Effector CD8-positive, alpha-beta T cell (primary cell): ENCODE measurements at places on chromosomes 7 and 10.

GRCh38 chr7:24971333-24972165 lies 8.4 kb downstream of the OSBPL3 start:
- DNase-seq, result no peak

- DNase-seq, result no peak
Observed at GRCh38 chr7:143375298-143376034, 5.7 kb upstream of the ZYX start.

DNA sequence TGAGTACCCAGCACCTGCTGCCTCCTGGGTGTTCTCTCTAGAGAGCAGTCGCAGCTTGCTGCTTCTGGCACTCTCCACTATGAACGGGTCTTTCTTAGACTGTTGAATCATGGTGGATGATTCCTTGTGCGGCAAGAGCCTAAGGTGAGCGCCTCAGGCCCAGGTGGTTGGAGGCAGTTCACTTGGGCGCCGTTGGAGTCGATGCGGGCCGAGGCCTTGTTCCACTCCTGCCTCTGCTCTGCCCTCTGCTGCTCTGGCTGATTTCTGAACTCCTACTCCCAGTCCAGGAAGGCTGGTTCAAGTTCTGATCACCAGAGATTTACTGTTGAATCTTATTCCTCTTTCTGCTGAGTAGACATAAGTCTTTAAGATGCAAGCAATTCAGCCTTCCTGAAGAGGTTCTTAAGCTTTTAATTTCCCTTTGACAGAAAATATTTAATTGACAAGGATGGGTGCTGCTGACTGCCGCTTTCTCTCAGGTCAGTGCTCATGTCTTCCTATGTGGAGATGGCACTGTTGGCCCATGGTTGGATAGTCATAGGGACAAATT lies 10.4 kb downstream of the YKT6 start:
- DNase-seq, result no peak

- no peak for DNase-seq
Observed at GRCh38 chr7:128116740-128117139, 85.5 kb upstream of the LRRC4 start.

DNA sequence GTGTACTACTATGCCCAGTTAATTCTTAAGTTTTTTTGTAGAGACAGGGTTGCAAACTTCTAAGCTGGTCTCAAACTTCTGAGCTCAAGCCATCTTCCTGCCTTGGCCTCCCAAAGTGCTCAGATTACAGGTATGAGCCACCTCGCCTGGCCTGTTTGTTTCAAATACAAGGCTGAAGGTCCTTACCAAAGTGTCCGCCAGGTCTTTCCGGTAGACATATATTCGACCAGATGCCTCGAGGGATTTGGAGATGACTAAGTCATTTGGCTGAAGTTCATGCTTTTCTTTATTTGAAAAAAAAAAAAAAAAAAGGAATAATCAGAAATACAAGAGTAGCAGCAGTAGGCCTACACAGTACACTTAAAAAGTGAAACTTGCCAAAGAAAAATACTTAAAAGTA lies 204.5 kb upstream of the CDCA7L start:
- DNase-seq, result no peak

DNA sequence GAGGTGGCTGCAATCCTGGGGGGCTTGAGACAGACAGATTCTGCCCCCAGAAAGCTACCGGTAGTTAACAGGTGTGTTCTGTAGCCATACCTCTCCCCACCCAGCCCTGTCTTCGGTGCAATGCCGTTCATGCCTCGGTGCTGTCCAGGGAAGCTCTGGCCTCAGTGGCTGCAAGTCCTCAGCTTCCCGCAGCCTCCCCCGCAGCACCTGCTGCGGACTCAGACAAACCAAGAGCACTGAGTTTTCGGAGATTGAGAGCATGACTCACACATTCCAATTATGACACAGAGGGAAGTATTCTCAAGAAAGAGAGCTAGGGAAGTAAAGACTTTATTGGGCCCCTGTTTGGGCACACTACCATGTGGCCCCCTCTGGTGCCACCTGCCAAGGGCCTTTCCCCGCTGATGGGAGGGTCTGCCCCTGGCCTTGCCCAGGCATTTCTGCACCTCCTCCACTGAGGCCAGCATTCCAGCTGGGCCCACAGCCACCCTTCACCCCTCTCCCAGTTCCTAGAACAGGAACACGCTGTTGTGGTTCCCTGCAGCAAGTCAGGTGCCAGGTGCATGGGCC lies 30.2 kb upstream of the EZH2 start:
- no peak for DNase-seq

GRCh38 chr7:37371755-37372154 lies 76.9 kb downstream of the ELMO1 start:
- DNase-seq, result no peak

DNA sequence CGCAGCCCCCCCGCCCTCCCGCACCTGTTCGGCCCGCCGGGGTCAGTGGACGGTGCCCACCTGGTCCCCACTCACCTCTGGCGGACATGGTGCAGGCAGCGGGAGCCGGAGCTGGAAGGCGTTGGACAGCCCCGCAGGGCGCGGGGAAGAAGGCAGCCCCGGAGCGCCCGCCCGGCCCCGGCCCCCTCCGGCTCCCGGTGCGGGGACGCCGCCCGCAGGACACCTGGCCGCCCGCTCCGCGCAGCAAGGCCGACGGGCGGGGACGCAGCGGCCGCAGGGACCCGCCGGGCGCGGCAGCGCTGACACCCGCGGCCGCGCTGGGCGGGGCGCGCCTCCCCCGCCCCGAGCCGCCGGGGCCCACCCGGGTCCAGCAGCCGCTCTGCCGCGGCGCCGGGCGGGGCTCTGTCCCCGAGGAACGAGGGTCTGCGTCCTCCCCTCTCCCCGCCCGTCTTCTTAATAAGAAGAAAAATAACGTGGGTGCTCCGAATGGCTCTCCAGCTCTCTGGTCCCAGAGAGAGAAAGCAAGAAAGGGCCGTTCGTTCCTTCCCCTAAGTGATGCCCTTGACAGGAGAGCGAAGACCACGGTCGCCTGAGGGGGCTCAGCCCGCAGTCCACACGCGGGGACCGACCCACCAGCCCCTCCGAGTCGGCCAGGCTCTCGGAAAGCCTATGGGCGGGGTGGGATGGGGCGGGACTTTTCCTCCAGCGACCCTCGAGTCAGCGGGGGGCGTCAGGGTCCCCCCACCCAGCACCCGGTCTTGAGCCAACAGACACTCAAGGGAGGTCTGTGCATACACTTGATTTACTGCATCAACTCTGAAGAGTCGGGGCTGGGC lies 53.4 kb upstream of the FHIP2A start:
- no peak for DNase-seq

- no peak for DNase-seq
Observed at GRCh38 chr10:84049645-84050011, 89.7 kb upstream of the GHITM start.

DNA sequence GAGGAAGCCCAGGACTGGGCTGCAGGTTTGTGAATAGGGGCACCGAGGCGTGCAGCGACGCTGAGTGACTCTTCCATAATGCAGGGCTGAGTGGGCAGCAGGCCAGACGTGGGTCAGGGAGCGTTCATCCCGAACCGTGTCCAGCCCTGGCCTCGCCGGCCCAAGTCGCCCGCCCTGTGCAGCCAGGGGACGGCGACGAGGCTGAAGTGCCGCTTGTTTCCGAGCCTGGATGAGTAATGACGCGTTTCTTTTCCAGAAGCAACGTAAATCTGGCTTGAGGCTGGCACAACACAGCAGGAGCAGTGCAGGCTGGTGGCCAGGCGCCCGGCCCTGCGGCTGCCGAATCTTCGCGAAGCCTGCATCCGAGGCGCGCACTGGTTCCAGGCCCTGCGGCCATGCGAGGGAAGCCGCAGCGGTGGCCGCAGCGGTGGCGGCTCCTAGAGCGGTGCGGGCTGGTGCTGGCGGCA lies 74.0 kb upstream of the SEC61G start:
- no peak for DNase-seq

DNA sequence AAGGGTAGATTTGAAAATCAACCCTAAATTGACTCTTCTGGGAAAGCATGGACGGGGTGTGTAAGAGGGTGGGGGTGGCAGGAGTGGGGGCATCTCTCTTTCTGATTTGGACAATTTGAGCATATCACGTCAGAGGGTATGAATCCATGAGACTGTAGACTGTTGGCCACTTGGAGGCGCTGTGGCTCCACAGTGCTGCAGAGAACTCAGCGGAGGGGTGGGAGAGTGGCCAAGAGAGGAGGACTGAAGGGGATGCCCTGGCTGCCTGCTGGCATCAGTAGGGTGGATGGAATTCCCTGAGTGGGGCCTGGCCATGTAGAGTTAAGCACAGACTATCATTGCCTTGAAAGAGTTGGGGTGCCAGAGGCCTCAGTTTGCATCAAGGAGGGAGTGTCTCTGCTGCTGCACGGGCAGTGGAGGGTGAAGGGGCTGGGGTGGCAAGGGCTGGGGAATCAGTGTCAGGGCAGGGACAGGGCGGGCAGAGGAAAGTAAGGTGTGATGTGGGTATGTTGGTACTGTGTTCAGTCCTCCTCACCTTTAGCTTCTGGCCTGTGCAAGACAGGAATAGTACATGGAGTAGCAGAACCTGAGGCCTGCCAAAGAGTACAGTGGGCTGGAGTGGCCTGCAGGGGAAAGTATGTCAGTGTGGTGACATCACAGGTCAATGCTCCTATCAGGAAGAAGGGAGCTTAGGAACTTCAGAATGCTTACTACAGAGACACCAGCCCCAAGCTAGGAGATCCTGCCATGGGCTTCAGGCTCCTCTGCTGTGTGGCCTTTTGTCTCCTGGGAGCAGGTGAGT lies 133.5 kb upstream of the PRSS58 start:
- DNase-seq, result peak; percentile 46

GRCh38 chr10:42783181-42783549 lies 570 bp downstream of the BMS1 start:
- no peak for DNase-seq

- no peak for DNase-seq
Observed at GRCh38 chr10:11144626-11145494, 127.2 kb downstream of the CELF2 start.

GRCh38 chr7:46220066-46220630 lies 299.1 kb upstream of the IGFBP3 start:
- no peak for DNase-seq

- no peak for DNase-seq
Observed at GRCh38 chr7:132066761-132067171, 509.5 kb downstream of the PLXNA4 start.

DNA sequence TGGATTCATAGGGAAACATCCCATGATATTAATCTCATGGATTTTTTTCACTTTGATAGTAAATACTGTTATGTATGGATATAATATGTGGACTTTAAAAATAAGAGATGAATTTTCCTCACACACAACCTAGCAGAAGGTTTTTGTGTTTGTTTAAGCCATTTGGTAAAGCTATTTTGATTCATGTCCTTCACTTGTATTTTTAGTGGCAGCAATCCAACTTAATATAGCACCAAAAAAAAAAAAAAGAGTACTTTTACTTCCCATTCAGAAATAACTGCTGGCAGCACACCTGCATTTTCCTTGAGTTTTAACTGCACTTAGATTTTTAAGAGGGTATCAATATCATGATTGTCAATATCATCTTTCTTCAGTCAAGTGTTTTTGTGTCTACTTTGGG lies 60.0 kb downstream of the MCMBP start:
- no peak for DNase-seq
